ENCODE measurements at places on chromosomes 5 and 9.

- no peak for DNase-seq
Observed at GRCh38 chr9:125825762-125826161, 78.6 kb downstream of the PBX3 start.

DNA sequence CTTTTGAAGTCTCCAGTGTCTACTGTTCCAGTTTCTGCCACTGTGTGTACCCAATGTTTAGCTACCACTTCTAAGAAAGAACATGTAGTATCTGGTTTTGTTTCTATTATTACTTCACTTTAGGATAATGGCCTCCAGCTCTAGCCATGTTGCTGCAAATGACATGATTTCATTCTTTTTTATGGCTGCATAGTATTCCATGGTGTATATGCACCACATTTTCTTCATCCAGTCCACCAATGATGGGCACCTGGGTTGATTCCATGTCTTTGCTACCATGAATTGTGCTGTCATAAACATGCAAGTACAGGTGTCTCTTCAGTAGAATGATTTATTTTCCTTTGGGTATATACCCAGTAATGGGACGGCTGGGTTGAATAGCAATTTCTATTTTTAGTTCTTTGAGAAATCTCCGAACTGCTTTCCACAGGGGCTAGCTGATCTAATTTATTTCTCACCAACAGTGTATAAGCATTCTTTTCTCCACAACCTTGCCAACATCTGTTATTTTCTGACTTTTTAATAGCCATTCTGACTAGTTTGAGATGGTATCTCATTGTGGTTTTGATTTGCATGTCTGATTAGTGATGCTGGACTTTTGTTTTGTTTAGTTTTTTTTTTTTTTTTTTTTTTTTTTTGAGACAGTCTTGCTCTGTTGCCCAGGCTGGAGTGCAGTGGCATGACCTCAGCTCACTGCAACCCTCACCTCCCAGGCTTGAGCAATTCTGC lies 68.9 kb downstream of the WDR41 start:
- DNase-seq: no peak

GRCh38 chr9:130321539-130321938 lies 56.0 kb downstream of the HMCN2 start:
- DNase-seq: no peak

GRCh38 chr5:171207256-171207847 lies 101.7 kb upstream of the TLX3 start:
- no peak for DNase-seq

DNA sequence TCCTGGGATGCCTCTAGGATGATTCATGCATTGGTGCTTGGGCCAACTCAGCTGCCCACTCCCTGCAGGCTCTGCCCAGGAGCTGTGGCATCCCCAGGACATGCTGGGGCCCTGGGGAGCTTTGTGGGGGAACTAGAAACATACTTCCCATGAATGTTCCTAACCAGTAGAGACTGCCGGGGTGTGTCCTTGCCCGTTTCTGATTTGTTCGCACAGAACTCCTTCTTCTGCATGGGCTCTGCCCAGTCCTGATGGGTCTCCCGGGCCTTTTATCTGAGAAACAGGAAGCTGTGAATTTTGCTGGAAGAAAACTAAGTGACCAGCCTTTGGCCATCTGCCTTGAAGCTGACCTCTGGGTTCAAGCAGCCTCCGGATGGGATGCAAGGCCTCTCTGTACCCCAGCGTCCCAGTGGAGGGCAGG lies 71.6 kb upstream of the RNU6ATAC start:
- DNase-seq: no peak

All from NCI-H1417 treated with DMSO at 0.1 percent for 48 hours (cell line).